Stimulated activated CD4-positive, alpha-beta T cell treated with anti-CD3 and anti-CD28 coated beads, Interleukin-1b, Interleukin-23, amount 100 ng/mL, for 1 hour (primary cell): ENCODE measurements at places on chromosomes 7 and 10.

DNA sequence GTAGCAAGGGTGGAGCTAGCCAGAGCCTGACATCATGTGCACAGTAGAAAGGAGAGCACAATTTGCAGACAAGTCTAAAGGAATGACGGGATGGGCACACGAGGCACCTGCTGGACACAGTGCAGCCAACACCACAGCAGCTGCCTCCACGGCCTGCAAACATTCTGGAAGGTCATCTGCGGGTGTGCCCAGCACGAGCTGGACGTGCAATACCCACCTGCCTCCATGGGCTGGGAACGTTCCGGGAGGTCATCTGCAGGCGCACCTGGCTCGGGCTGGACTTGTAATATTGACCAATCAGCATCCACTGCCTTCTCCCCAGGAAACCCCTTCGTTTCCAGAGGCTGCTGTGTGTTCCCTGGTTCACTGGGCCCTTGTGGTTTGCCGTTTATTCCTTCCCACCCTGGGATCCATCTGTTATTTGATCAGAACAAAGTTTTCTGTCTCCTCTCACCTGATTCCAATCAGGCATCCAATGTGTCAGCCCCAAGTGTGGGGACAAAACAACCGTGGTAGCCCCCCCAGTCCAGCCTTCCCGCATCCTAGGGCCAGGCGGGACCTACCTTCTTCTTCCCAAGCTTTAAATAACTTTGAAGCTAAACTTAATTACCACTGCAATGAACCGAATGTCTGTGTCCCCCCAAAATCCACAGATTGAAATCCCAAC is 243.4 kb upstream of the PPP2R2D start:
- no peak for DNase-seq

- DNase-seq = no peak
Measured at GRCh38 chr10:15780353-15781135, 60.8 kb upstream of the ITGA8 start.

DNA sequence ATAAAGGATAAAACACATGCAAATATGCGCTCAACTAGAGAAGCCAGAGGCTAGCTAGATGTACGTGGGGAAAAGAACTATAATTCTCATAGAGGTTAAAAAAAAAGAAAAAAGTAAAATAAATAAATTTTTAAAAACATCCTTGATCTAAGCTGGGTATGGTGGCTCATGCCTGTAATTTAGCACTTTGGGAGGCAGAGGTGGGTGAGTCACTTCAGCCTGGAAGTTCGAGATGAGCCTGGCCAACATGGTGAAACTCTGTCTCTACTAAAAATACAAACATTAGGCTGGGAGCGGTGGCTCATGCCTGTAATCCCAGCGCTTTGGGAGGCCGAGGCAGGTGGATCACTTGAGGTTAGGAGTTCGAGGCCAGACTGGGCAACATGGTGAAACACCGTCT is 18.6 kb upstream of the HSPA12A start:
- DNase-seq = no peak

GRCh38 chr7:142030294-142030693 is 34.6 kb downstream of the MGAM start:
- no peak for DNase-seq

GRCh38 chr7:86653919-86654659 is 10.4 kb downstream of the GRM3 start:
- no peak for DNase-seq

- DNase-seq = no peak
Measured at GRCh38 chr7:150631866-150632864, at the start of gene GIMAP6. GIMAP6 (minus strand) TSS chr7:150632385; CDS start chr7:150630142, 2,243 bp downstream.
